ENCODE measurements at places on chromosomes 12 and 14.

DNA sequence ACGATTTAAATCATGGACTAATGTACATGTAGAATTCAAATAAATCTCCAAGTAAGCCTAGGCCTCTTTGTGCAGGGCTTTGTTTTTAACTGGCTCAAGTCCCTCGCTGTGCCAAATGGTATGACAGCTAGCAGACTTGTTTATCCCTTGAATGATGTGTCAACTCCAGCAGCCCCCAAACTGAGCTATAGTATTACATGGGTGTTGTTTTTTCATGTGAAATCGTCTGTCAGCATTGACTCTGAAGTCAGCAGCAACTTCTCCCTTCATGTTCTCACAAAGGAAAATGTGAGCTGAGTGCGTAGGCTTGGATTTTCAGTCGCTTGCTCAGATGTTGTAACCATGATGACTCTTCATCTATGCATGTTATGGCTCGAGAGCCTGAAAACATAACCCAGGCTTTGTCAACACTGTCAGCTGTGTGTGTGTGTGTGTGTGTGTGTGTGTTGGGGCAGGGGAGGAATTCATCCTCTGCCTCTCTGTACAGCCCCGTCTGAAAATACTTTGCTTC lies 73.3 kb downstream of the PTHLH start:
- no peak for DNase-seq

- DNase-seq = peak; percentile 7
Observed at GRCh38 chr12:15757553-15758255, 31.5 kb downstream of the EPS8 start.

DNA sequence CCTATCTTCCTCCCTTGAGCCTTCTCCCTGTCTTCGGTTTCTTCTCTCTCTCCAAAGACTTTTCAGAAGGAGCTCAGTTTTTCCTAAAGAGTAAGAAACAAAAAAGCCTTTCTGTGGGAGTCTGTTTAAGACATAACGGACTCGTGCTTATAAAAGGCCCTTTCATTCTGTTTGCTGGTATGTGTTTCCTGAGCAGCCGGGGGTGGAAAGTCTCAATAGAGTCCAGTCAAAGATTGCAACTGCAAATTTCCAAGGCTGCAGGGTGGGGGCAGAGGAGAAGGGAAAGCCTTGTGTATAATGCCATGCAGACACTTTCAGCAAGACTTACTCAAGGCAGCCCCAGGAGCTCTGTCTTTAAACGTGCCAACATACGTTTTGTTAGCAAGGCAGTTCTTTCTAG lies 62.2 kb downstream of the GNG2 start:
- no peak for DNase-seq

DNA sequence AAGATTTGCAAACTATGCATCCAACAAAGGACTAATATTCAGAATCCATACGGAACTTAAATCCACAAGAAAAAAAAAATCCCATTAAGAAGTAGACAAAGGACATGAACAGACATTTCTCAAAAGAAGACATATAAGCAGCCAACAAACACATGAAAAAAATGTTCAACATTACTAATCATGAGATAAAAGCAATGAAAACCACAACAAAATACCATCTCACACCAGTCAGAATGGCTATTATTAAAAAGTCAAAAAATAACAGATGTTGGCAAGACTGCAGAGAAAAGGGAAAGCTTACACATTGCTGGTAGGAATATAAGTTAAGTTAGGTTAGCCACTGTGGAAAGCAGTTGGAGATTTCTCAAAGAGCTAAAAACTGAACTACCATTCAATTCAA lies 16.2 kb downstream of the CDK17 start:
- no peak for DNase-seq

DNA sequence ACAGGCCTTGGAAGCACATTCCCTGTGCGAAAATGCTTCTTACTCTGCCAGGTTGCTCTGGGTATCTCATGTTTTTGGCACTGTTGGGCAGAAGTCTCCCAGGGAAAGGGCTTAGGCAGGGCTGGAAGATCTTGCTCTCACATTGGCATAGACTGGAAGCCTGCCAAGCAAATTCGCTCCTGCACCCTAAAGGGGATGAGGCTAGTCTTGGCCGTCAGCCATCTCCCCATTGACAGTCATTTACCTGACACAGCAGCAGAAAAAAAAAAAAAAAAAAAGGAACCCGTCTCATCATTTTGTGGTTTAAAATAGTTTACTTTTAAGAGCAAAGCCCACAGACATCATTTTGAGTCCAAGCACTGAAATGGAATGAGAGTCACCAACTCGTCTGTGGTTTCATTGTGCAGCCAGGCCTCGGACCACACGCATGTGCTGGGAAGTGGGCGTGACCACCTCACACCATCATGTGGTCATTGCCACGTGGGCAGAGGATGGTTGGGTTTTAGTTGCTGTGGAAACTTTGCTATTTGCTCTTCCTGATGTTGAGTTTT lies 84.8 kb downstream of the NRXN3 start:
- DNase-seq = no peak

Measured in CD4-positive, alpha-beta T cell treated with Interferon gamma for 1 hour (primary cell).